ENCODE measurements at places on chromosomes 7 and 10.

DNA sequence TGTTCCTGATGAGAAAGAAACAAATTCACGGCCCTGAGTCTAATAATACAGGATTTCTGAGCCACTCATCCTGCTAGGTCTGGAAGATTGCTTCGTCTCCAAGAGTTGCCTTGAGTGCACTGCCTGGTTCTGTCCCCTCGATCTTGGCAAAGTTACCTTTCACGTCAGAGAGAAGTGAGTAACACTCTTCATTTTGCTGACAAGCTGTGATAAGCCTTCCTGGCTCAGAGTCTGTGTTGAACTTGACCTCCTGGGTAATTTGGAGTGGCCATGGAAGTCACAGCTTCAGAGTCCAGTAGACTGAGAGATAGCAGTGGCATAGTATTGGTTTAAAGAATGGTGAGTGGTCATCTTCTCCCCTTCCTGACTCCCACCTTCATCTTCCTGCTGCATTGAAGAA lies 64.7 kb upstream of the LRGUK start:
- no peak for DNase-seq

- no peak for DNase-seq
Measured at GRCh38 chr7:47451851-47452205, 130.1 kb downstream of the TNS3 start.

DNA sequence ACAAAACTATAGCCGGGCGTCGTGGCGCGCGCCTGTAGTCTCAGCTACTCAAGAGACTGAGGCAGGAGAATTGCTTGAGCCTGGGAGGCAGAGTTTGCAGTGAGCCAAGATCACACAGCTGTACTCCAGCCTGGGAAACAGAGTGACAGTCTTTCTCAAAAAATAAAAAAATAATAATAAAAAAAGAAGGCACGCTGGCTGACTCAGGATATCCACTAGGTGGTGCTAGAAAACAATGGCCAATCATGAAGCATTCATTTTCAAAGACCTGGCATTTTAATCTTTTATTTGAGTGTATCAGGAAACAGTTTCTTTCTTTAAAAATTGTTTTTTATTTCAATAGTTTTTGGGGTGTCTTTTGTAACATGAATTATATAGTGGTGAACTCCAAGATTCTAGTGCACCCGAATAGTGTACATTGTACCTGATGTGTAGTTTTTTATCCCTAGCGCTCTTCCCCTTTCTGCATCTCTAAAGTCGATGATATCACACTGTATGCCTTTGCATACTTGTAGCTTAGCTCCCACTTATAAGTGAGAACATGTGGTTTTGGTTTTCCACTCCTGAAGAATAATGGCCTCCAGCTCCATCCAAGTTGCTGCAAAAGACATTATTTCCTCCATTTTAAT lies 88.6 kb downstream of the LYZL1 start:
- DNase-seq: no peak

DNA sequence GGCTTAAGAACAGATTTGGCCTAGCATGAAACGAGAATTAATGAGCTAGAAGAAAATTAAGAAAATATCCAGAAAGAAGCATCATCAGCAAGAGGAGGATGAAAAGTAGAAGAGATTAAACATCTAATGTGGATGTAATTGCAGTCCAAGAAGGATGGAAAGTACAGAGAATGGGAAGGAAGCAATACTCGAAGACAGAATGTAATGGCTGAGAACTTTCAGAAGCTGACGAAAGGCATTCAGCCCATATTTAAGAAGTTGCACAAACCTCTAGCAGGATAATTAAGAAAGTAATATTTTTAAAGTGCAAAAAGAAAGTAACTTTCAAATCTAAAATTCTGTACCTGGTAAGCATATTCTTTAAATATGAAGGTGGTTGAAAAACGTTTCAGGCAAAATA lies 60.7 kb downstream of the TRIM24 start:
- no peak for DNase-seq

DNA sequence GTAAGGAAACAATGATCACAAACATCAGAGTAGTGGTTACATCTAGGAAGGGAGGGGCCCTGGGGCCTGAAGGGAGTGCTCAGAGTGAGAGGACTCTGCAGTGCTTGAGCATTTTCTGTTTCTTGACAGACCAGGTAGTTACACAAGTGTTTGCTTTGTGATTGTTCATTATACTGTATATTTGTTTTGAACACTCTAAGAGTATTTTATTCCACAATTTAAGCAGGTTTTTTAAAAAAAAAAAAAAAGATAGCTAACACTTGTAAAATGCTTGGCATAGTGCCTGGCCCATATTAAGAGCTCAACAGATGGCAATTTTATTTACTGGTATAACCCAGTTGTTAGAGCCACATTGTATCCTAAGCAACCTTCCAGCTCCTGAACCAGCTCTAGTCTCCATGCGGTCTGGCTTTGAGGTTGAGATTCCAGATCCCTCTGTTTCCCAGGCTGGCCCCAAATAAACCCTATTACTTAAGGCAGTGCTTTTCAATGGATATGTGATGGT lies 20.1 kb upstream of the ATXN7L1 start:
- DNase-seq: no peak

- DNase-seq: no peak
Measured at GRCh38 chr10:71028066-71028465, 139.7 kb upstream of the PCBD1 start.

GRCh38 chr10:17766731-17767130 lies 14.7 kb downstream of the TMEM236 start:
- DNase-seq: no peak

- DNase-seq: no peak
Measured at GRCh38 chr10:15035385-15036301, 8.1 kb upstream of the OLAH start.

- no peak for DNase-seq
Measured at GRCh38 chr10:12340371-12340770, 9.0 kb upstream of the CAMK1D start.

DNA sequence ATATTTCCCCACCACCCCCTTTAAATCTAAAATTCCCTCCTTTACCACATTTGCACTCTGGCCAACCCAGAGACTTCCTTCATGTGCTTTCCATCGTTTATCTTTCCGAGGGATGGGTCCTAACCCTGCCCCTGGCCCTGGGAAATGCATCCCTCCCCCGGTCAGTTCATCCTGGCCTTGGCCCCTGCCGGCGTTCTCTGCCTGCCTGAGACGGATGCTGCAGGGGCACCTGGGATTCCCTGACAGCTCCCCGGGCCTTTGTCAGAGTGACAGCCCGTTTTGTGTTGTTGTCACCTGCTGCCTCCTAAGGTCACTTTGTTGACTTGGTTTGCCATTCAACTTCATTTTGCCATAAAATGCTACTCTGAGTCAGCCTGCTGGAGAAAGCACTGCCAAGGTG lies 34.8 kb upstream of the PITRM1 start:
- DNase-seq: no peak

- DNase-seq: no peak
Measured at GRCh38 chr10:43208147-43209073, 58.5 kb downstream of the RASGEF1A start.

All from stimulated activated CD8-positive, alpha-beta memory T cell treated with anti-CD3 and anti-CD28 coated beads, Interleukin-4, amount 100 ng/mL, for 4 hours (primary cell).